ENCODE measurements at places on chromosomes 3 and 15.

- no peak for DNase-seq
These were observed 75.7 kb upstream of the BNIP2 start for GRCh38 chr15:59764775-59765174.

- DNase-seq, result no peak
These were observed 6.5 kb upstream of the TNK2 start for GRCh38 chr3:195914648-195915473.

GRCh38 chr15:83039206-83039605, 27.8 kb upstream of the C15orf40 start:
- no peak for DNase-seq

DNA sequence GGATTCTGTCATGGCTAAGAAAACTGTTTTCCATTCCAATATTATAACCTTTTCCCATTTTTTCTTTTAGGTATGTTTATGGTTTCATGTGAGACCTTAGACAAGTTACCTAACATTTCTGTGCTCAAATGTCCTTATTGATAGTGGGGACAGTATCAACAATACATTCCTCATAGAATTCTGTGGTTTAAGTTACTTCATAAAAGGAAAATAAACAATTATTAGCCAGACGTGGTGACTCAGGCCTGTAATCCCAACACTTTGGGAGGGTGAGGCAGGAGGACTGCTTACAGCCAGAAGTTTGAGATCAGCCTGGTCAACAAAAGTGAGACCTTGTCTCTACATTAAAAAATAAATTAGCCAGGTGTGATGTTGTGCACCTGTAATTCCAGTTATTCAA, 436.8 kb upstream of the CNTN4 start:
- DNase-seq, result no peak

GRCh38 chr15:77773903-77774302, 141.2 kb upstream of the LINGO1 start:
- DNase-seq, result no peak

GRCh38 chr3:187841560-187841959, 96.3 kb upstream of the BCL6 start:
- DNase-seq, result no peak

GRCh38 chr3:145022447-145022846, 1050.8 kb downstream of the DIPK2A start:
- DNase-seq, result no peak

- DNase-seq, result peak; percentile 70
These were observed at the start of gene RAB8B for GRCh38 chr15:63188926-63189871. Gene RAB8B, plus strand, starts transcription at chr15:63189606. Its CDS starts 19 bp downstream, at chr15:63189625.

- DNase-seq, result no peak
These were observed 61.0 kb downstream of the APBA2 start for GRCh38 chr15:28946803-28947202.

GRCh38 chr3:16487511-16488175, 25.9 kb downstream of the RFTN1 start:
- no peak for DNase-seq

- DNase-seq, result no peak
These were observed 113.6 kb downstream of the POLR2M start for GRCh38 chr15:57820119-57820518.

DNA sequence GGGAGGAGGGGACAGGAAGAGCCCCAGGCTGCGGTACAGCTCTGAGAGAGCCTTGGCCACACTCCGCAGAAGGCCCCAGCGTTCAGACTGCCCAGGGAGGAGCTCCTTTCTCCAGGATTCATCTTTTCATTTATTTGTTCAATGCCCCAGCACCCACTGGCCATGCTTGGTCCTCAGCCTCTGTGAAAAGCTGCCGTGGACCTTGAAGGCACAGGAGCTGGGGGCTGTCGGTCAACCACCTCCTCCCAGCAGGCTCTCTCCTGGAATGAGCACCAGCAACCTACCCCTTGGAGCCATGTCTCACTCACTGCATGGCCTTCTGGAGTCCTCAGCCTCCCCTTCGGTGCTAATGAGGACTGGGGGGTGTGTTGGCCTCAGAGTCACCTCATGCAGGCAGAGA, 21.6 kb upstream of the PRR23E start:
- no peak for DNase-seq

DNA sequence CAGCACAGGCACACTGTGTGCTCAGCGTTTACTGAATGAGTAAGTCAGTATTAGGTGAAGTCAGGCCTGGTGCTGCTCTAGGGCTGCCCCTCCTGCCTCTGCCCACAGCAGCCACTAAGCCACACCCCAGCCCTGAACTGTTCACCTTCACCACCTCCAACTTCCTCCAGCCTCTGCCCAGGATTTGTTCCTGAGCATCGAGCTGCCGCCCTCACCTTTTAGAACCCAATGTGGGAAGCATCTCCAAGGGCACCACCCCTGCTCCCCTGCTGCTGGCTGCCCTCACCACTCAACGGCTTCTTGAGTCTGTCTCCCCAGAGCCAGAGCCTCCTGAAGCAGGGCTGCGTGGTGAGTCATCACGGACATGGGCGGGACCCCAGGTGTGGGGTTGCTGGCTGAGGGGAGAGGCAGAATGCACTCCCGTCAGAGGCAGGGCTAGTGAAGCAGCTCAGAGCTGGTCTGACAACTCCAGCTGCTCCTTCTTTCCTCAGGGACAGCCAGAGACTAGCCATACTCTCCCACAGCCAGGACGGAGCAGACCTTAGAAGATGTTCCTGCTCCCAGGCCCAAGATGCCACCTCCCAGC, 5.8 kb downstream of the HYAL2 start:
- no peak for DNase-seq

GRCh38 chr3:17290894-17291293, 406.1 kb downstream of the PLCL2 start:
- DNase-seq, result no peak

- DNase-seq, result no peak
These were observed 99.6 kb downstream of the TMCC1 start for GRCh38 chr3:129793942-129794310.

- no peak for DNase-seq
These were observed 28.0 kb downstream of the NOX5 start for GRCh38 chr15:69042531-69042930.

DNA sequence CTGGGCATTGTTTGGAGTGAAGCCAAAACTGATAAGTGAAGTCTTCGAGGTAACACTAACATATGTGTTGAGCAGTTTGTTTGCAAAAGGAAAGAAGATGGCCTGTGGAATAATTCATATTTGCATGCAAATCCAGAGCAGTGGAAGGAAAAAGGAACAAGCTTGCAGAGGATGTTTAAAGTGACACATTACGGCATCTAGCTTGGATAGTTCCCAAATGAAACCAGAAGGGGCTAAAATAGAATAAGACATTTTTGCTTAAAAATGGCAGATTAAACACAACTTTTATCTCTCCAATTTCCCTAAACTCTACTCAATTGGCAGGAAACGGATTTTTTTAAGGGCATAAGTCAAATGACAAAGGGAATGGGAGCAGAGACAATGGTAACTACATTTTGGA, 25.4 kb upstream of the RYK start:
- no peak for DNase-seq

DNA sequence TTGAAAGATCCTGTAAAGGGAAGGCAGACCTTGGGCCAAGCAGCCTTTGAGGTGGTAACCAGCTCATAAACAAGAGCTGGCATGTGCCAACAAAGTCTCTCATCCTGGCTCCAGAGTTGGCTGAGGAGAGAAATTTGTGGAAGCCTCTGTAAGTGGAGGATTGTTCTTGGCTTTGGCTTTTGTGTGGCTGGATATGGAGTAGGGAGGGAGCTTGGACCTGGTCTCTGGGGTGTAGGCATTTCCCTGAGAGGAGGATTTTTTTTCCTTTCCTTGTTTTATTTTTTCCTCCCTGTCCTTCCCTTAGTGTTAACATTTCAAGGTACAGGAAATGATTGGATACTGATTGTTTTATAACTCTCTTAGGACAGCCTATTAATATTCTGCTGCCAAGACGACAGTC, 60.8 kb downstream of the ZNF609 start:
- no peak for DNase-seq

DNA sequence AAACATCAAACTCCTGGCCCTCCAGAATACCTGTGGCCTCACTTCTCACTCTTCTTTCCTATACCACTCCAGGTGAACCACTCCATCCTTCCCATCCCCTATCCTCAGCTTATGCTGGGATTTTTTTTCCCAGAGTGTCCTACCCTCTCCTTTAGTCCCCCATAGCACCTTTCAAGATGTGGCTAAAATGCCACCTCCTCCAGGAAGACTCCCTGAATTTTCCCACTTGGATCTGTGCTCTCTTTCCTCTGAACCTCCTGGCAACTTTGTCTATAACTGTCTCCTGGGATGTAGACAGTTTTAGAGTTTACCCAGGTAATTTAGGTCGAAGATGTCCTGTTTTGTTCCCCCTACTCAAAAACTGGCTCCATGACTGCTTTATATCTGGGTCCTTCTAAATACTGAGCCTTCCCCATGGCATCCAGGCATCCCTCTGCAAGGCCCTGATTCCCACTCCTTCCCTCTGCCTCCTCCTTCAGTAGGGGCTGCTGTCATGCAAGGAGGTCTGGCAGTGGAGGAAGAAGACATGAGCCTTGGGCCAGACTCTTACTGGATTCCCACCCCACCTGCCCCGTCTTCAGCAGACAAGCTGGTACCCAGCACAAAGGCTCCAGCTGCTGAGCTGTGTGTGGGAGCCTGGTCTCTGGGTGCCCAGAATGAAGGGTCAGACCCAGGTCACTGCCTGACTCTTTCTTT, 161.5 kb downstream of the SMAD6 start:
- no peak for DNase-seq

GRCh38 chr3:156860873-156861272, 34.7 kb downstream of the LEKR1 start:
- no peak for DNase-seq

GRCh38 chr15:63449731-63450130, 54.7 kb upstream of the USP3 start:
- DNase-seq, result no peak

- no peak for DNase-seq
These were observed 29.9 kb upstream of the ALDH1A2 start for GRCh38 chr15:58095415-58095814.

DNA sequence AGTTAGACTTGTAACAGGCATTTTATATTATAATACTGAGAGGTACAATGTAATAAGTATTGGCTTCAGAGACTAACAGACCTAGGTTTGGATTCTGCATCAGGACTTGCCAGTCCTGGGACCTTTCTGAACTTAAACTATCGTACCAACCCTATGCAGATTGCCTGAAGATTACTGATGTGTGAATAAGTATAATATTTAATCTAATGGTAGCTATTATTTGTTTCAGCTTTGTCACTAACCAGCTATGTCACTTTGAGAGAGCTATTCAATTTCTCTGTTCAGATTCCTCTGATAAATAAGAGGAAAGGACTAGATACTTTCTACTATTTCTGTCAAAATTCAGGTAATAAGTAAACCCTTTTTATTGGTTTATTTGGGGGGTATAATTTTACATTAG, 184.4 kb upstream of the NECTIN3 start:
- DNase-seq, result no peak

DNA sequence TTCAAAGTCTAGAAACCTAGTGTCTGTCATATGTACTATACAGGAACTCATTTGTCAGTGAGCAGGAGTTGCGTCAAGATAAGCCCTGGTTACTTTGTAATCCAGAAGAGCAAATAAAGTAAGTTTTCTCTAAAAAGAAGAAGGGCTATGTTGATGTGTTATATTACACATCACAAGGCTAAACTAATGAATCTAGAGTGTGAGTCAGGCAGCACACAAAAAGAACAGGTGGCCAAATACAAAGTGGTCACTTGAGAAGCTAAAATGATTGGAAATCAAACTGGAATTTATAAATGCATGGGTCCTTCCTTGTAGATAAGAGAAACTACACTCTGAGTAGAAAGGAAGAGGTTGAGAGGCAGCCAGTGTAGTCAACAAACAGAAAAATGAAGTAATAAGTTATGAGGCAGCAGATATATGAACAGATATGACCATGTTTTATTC, 771.6 kb downstream of the DIPK2A start:
- no peak for DNase-seq

DNA sequence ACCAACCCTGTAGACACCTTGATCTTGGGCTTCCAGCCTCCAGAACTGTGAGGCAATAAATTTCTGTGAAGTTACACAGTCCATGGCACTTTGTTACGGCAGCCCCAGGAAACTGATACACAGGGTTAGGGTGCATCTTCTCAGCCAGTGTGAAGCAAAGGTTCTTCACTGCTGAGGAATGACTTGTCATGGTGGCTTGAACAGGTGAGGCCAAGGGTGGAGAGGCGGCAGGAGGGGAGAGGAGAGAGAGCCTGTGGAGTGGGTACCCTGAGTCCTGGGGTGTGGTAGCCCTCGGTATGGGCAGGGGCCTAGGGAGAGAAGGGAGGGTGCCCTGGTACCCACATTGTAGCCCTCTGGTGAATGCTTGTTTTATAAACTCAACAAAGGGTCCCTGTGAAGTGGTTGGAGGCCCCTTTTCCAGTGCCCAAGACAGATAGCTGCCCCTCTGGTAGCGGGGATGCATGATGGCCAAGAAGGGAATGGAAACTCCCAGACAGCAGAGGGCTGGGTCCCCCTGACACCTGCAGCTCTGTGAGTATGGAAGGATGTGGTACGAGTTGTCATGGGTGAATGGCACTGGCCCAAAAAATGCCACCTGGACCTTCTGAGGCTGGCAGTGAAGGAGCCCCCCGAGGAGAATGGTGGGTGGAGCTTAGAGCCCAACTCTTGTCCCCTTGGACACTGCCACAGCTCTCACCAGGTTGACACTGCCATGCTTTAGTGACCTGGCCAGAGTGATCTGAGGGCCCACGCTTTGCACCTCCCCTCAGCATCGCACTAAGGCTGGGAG, 49.6 kb downstream of the SPSB4 start:
- no peak for DNase-seq

- no peak for DNase-seq
These were observed 160.1 kb upstream of the PDZRN3 start for GRCh38 chr3:73784686-73785392.

- DNase-seq, result no peak
These were observed 113.4 kb downstream of the ZNF280D start for GRCh38 chr15:56619887-56620286.

Data from DMS153 (cell line).